CD4-positive, alpha-beta T cell (primary cell): ENCODE measurements at places on chromosomes 12 and 14. TPM values are rescaled to one million over a fixed set of nuclear protein-coding genes. Genes with fewer than 3 reads are reported as not detected.

DNA sequence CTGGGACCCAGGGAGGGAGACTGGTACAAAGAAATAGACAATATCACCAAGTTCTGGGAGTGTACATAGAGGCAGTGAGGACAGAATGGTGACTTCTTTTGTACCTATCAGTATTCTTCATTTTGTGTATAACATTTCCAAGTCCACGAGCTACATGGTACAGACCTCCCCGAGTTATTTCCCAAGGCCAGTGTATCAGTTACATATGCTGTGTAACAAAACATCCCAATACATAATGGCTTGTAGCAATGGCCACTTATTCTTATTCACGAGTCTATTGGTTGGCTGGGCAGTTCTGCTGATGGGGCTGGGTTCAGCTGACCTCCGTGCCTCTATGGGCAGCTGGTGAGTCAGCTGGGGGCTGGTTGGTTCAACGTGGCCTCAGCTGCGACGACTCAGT lies 98.7 kb upstream of the RFLNA start:
- H3K36me3 ChIP-seq: no peaks in the 10 kb centered on the region
- H3K27ac ChIP-seq: no peak overlapping the region
- H3K4me3 ChIP-seq: no peak overlapping the region
- peaks cover 3% of the 10 kb centered on the region for H3K27me3 ChIP-seq

- H3K4me3 ChIP-seq: no peak overlapping the region
- no peak overlapping the region for H3K27ac ChIP-seq
- no peaks in the 10 kb centered on the region for H3K27me3 ChIP-seq
- no peak for DNase-seq
- no peaks in the 10 kb centered on the region for H3K4me1 ChIP-seq
Observed at GRCh38 chr12:83092606-83093005, 405.9 kb downstream of the TMTC2 start.

- H3K36me3 ChIP-seq: no peaks in the 10 kb centered on the region
- H3K4me3 ChIP-seq: no peak overlapping the region
- no peak overlapping the region for H3K27ac ChIP-seq
- DNase-seq: no peak
- H3K27me3 ChIP-seq: no peaks in the 10 kb centered on the region
Observed at GRCh38 chr14:33348510-33348909, 409.8 kb downstream of the NPAS3 start.

- H3K4me1 ChIP-seq: peaks cover 37% of the 10 kb centered on the region
- H3K27me3 ChIP-seq: no peaks in the 10 kb centered on the region
- DNase-seq: no peak
- no peak overlapping the region for H3K4me3 ChIP-seq
Observed at GRCh38 chr14:105422695-105423487, 3.3 kb downstream of the MTA1 start.

Gene PPFIA2
- not detected for total RNA-seq

- no peaks in the 10 kb centered on the region for H3K36me3 ChIP-seq
- H3K4me1 ChIP-seq: no peaks in the 10 kb centered on the region
- H3K4me3 ChIP-seq: no peak overlapping the region
Observed at GRCh38 chr14:50972734-50973133, 28.5 kb upstream of the PYGL start.

GRCh38 chr14:96206461-96206860 lies 1.8 kb downstream of the BDKRB2 start:
- no peaks in the 10 kb centered on the region for H3K4me1 ChIP-seq
- no peak for DNase-seq
- peaks cover 36% of the 10 kb centered on the region for H3K27me3 ChIP-seq
- H3K4me3 ChIP-seq: no peak overlapping the region
- H3K36me3 ChIP-seq: no peaks in the 10 kb centered on the region
- no peak overlapping the region for H3K27ac ChIP-seq

DNA sequence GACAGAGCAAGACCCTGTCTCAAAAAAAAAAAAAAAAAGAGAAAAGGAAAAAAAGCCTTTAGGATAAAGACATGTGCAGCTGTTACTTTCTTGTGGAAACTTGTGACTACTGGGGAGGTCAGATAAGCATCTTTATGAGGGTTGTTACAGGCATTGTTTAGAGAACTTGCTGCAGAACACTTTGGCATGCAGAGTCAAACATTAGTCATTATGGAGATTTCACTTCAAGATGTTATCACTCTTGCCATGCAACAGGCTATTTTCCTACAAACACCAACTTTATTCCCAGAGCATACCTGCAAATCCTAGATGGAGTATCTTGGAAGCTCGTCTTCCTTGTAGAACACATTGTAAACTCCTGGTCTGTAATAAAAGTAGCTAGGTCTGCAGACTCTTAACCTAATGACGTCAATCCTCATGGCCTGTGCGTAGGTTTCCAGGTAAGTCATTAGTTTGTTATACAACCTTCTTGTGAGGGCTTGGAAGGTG lies 36.3 kb upstream of the WDR89 start:
- H3K36me3 ChIP-seq: peaks cover 9% of the 10 kb centered on the region
- H3K27ac ChIP-seq: no peak overlapping the region
- no peak for DNase-seq
- no peak overlapping the region for H3K4me3 ChIP-seq
- no peaks in the 10 kb centered on the region for H3K27me3 ChIP-seq
- no peaks in the 10 kb centered on the region for H3K4me1 ChIP-seq

GRCh38 chr14:54502602-54503001 lies 7.1 kb upstream of the CGRRF1 start:
- no peak for DNase-seq
- no peaks in the 10 kb centered on the region for H3K27me3 ChIP-seq
- H3K36me3 ChIP-seq: no peaks in the 10 kb centered on the region
- H3K4me3 ChIP-seq: no peak overlapping the region
- H3K4me1 ChIP-seq: no peaks in the 10 kb centered on the region

Gene RNASE2
- total RNA-seq: 0.36 TPM

- DNase-seq: no peak
- H3K36me3 ChIP-seq: no peaks in the 10 kb centered on the region
- no peaks in the 10 kb centered on the region for H3K27me3 ChIP-seq
- peak overlapping the region; percentile 66 for H3K4me3 ChIP-seq
- H3K4me1 ChIP-seq: peaks cover 16% of the 10 kb centered on the region
Observed at GRCh38 chr12:12267742-12268200, 927 bp upstream of the LRP6 start.

DNA sequence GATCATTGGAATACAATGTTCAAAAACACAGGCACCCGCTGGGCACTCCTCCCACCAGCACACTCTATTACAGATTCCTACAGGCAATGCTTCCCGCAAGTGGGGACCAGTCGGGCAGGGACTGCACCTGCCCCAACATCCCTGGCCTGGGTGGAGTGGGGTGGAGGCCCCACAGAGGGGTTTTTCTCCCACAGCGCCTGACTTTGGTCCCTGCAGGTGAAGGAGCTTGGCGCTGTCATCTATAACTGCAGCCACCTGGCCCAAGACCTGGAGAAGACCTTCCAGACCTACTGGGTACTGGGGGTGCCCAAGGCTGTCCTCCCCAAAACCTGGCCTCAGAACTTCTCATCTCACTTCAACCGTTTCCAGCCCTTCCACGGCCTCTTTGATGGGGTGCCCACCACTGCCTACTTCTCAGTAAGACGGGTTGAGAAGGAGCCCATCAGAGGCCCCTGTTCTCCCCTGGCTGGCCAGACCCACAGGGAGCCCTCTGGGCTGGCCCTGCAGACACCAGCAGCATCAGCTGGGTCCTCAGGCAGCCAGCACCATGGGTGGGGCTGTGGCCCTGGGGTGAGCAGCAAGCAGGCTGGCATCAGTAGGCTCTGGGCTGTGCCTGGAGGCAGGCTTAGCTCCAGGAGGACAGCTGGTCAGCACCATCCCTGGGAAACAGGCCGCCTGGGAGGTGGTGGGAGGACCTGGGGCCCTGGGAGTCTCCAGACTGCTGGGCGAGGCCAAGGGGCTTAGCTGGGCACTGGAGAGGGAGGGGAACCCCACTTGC lies 6.0 kb downstream of the PLD4 start:
- peaks cover 16% of the 10 kb centered on the region for H3K4me1 ChIP-seq
- no peak overlapping the region for H3K27ac ChIP-seq
- no peaks in the 10 kb centered on the region for H3K36me3 ChIP-seq
- H3K4me3 ChIP-seq: no peak overlapping the region
- no peak for DNase-seq
- no peaks in the 10 kb centered on the region for H3K27me3 ChIP-seq

DNA sequence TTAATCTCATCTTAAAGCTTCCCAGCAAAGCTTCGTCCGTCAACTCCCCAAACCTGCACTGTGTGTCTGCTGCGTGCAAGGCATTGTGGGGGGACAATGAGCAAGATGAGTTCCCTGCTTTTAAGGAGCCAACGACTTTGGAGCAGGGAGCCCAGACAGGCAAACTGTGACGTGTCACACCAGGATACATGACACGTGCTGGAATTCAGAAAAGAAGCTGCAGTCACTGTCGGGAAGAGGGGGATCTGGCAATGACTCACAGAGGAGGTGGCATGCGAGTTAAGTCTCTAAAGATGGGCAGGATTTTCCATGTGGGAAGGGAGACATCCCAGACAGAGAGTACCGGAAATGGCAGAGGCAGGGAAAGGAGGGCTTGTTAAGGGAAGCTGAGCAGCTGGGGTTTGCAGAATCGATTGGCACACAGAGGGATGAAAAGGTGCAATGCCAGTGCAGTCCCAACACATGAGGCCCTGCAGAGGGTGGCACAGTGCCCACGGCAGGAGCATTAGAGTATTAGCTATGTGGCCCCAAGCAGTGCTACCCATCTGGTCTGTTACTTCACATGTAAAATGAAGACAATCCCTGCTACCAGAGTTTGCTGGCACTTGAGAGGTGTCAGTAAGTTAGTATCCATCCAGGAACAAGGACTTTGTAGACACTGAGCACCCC lies 52.9 kb downstream of the SETD3 start:
- peaks cover 3% of the 10 kb centered on the region for H3K4me1 ChIP-seq
- H3K4me3 ChIP-seq: no peak overlapping the region
- no peak for DNase-seq
- H3K36me3 ChIP-seq: peaks cover 43% of the 10 kb centered on the region
- H3K27me3 ChIP-seq: no peaks in the 10 kb centered on the region

DNA sequence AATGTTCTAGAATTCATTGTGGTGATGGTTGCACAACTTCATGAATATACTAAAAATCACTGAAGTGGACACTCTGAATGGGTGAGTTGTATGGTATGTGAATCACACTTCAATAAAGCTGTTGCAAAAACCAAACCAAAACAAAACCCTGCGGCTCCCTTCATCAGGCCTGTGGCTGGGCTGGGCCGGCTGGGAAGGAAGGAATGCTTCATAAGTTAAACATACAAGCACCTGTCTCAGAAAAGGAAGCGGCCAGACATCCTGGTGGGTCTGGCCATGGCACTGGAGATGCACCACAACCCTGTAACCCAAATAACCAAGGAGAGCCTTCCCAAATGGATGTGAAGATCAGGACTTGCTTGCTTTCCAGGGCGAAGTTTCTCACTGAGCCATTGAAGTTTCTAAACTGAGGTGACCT lies 34.9 kb downstream of the TTC7B start:
- no peak overlapping the region for H3K27ac ChIP-seq
- DNase-seq: no peak
- H3K36me3 ChIP-seq: no peaks in the 10 kb centered on the region
- H3K4me1 ChIP-seq: no peaks in the 10 kb centered on the region
- no peak overlapping the region for H3K4me3 ChIP-seq
- H3K27me3 ChIP-seq: no peaks in the 10 kb centered on the region

Gene SLC4A8
- 1.3 TPM for total RNA-seq

Gene OLR1
- total RNA-seq: not detected

GRCh38 chr14:66483322-66483721 lies 2.8 kb upstream of the CCDC196 start:
- H3K27ac ChIP-seq: no peak overlapping the region
- H3K36me3 ChIP-seq: no peaks in the 10 kb centered on the region
- no peaks in the 10 kb centered on the region for H3K4me1 ChIP-seq
- DNase-seq: no peak
- H3K27me3 ChIP-seq: no peaks in the 10 kb centered on the region

- no peak for DNase-seq
- H3K36me3 ChIP-seq: no peaks in the 10 kb centered on the region
- H3K27me3 ChIP-seq: no peaks in the 10 kb centered on the region
- no peak overlapping the region for H3K27ac ChIP-seq
Observed at GRCh38 chr12:80794551-80794950, 77.8 kb downstream of the MYF5 start.

GRCh38 chr12:109126784-109127183 lies 10.4 kb downstream of the ACACB start:
- DNase-seq: no peak
- H3K4me3 ChIP-seq: no peak overlapping the region
- H3K27me3 ChIP-seq: no peaks in the 10 kb centered on the region
- no peaks in the 10 kb centered on the region for H3K4me1 ChIP-seq
- H3K36me3 ChIP-seq: peaks cover 1% of the 10 kb centered on the region
- no peak overlapping the region for H3K27ac ChIP-seq

DNA sequence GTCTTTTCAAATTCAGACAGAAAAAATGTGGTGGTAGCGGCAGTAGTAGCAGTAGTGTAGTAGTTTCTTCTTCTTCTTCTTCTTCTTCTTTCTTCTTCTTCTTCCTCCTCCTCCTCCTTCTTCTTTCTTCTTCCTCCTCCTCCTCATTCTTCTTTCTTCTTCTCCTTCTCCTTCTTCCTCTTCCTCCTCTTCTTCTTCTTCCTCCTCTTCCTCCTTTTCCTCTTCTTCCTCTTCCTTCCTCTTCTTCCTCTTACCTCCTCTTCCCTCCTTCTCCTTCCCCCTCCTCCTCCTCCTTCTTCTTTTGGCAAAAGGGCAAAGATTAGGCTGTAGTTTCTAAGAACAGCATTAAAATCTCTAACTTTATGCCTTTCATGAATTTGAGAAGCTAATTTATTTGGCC lies 59.6 kb upstream of the INSM2 start:
- H3K27ac ChIP-seq: no peak overlapping the region
- no peaks in the 10 kb centered on the region for H3K4me1 ChIP-seq
- no peak overlapping the region for H3K4me3 ChIP-seq
- H3K27me3 ChIP-seq: peaks cover 10% of the 10 kb centered on the region

GRCh38 chr12:79690638-79691510 lies at the start of gene PAWR:
Gene PAWR, minus strand, starts transcription at chr12:79690964. Its CDS starts 720 bp downstream, at chr12:79690244.
- DNase-seq: peak; percentile 5
- H3K27ac ChIP-seq: no peak within 1 kb of the TSS
- H3K4me1 ChIP-seq: peaks cover 18% of the 10 kb centered on the region
- peak within 1 kb of the TSS; percentile 67 for H3K4me3 ChIP-seq

DNA sequence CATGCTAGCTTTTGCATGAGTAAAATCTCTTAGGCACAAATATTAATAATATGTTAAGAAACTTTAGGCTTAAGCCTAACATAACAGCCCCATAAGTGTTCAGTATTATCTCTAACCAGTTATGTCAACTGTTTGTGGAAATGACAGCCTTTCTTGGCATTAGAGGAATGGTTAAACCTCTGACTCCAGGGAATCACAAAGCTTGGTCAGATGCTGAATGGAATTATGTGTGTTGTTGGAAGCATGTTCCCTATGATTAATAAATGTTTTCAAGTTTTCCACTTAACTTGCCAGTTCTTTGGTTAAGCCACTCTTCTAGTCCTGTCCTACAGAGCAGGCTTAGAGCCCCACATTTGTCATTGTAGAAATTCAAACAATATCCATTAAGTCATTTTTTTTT lies 17.0 kb downstream of the PSEN1 start:
- no peak overlapping the region for H3K4me3 ChIP-seq
- DNase-seq: no peak
- H3K36me3 ChIP-seq: peaks cover 66% of the 10 kb centered on the region
- H3K4me1 ChIP-seq: no peaks in the 10 kb centered on the region
- H3K27ac ChIP-seq: no peak overlapping the region

Gene KRT78
- not detected for total RNA-seq

Gene SLC6A13
- total RNA-seq: 0.11 TPM
